Activated gamma-delta T cell treated with Interleukin-2 at 50 U/mL for 16 hours (primary cell): ENCODE measurements at places on chromosomes 6 and 20.
A peak's percentile ranks its signal among the peaks of the same experiment; 100 is the strongest.

DNA sequence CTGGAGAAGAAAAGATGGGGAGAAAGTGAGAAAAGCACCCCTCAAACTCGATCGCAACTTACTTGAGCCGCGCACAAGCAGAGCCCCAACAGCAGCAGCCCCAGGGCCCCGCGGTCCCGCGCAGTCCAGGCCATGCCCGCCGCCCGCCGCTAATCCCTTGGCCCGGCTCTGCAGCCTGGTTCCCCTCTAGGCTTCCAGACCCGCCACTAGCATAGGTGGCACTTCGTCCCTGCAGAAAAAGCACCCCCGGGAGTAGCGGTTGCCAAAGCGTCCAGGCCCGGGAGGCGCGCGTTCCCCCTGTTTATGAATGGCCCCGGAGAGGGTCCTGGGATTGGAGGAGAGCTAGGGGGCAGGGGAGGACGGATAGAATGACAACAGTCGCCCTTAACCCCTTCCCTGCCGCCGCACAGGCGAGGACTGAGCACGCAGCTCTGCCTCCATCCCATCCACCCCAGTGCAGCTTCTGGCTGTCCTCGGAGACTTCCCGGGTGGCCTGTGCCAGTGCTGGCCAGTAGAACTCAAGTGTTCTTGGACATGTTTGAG lies 19.9 kb downstream of the COL9A1 start:
- no peak for DNase-seq

GRCh38 chr20:44909872-44910689 lies at the start of gene PABPC1L:
PABPC1L (plus strand) TSS chr20:44910060; CDS start chr20:44910144, 84 bp downstream.
- peak; percentile 71 for DNase-seq

DNA sequence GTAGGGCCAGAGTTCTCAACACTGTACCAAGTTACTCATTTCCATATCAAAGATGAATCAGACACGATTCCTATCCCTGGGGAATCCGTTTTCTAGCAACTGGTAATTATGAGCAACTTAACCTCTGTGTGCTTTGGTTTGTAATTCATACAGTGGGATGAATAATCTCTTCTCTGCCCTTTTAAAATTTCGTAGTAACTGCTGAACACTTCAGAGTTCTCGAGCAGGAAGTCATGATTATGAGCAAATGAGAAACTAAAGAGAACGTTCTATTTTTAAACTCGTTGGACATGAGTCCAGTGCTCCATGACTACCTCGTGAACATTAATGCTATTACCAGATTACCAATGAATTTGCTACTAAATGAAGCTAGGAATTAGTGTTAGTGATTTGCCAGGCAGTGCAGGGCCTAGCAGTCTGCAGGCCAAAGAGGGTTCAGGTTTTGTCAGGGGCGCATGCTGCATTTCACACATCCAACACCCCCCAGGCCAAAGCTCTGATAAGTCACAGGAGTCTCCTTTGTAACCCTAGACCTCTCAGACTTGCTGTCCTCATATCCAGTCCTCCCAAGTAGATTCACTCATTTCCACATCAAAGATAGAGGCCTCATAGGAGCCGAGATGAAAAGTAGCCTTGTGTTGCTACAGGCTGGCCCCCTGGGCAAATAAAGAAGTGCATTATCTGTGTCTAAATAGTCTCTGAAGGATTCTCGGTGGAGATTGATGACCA lies 45.8 kb upstream of the VSTM2L start:
- DNase-seq = no peak

DNA sequence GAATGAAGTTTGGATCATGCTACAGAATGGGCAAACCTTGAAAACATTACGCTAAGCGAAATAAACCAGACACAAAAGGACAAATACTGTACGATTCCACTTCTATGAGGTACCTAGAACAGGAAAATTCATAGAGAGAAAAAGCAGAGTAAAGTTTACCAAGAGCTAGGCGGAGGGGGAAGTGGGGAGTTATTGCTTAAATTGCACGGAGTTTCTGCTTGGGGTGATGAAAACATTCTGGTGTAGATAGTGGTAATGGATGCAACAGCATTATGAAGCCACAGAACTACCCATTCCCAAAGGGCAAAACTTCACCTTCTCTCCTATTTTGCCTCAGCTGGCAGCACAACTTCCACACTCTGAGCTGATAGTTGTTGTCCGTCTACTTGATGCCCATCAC lies 6.4 kb upstream of the PDYN start:
- no peak for DNase-seq

DNA sequence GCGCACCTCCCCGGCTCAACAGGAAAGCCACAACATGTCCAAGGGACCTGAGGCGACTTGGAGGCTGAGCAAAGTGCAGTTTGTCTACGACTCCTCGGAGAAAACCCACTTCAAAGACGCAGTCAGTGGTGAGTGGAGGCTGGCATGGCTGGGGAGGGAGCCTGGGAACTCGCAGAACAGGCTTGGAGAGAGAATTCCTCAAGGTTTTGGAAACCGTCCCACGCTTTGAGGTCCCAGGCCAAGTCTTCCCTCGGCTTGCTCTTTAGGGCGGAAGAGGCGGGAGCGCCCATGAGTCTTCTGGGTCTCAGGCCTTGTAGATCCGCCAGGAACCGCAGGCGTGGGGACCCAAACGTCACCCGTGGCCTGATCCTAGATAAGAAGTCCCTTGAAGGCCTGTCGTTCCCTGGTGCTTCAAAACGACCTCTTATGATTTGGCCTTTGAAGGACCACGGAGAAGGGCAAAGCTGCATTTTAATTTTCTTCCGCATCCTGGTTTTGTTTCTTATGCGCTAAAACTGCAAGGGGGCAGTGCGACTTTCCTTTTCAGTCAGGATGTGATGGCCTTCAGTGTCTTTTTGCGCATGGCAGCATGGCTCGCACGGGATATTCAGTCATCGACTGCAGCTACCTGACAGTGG lies 2.0 kb downstream of the LAMP5 start:
- DNase-seq = no peak

DNA sequence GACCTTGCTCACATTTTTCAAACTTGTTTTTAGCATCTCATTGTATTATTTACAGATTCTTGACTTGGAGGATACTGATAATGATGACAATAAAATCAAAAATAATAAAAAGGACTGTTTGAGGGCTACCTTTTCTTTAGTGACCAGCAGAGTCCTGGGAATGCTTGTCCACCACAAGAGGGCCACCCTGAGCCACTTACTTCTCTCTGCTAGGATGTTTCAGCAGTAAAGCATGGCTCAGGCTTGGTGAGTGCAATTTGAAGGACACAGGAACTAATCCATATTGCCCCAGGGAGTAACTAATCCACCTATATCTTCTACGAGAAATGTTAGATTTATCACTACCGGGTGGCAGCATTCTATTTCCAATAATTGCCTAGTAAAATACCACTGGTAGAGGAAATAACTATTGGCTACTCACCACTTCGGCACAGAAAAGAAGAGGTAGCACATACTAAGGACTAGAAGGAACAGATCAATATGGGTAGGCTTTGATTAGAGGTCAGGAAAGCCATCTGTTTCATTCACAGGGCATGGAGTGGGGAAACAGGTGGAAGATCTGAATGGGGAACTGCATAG lies 5.8 kb upstream of the KIAA0408 start:
- peak; percentile 30 for DNase-seq

DNA sequence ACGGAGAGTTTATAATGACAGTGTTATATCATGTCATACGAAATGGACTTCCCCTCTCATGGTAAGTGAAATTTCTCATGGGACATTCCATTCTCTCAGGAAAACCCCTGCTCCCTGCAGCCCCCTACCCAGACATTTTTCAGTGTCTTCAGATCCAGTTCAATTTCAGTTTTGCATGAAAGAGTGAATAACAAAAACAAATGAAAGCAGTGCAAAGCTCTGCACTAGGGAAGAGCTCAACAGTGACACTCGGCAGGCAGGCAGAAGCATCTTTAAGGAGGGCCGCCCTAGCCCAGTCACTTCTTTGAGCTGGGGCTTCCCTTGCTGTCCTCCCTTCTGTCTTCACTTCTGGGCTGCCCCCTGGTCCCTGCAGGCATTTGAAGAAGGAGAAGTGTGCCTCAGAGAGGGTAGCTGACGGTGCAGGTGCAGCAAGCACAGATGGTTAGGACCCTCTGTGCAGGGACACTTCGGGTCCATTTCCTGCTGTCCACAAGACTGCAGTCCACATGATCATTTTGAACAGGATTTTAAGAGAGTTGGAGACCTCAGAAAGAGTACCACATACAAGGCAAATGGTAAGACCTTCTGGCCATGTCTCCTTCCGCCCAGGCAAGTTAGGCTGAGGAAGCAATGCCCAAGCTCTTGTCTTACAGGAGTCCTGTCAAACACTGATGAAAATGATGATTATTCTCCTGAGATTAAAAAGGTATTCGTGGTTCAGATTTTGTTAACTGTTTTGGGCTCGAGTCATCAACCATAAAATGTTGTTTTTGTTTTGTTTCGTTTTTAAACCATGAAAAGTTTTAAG lies 5.4 kb upstream of the DUSP22 start:
- DNase-seq = no peak

DNA sequence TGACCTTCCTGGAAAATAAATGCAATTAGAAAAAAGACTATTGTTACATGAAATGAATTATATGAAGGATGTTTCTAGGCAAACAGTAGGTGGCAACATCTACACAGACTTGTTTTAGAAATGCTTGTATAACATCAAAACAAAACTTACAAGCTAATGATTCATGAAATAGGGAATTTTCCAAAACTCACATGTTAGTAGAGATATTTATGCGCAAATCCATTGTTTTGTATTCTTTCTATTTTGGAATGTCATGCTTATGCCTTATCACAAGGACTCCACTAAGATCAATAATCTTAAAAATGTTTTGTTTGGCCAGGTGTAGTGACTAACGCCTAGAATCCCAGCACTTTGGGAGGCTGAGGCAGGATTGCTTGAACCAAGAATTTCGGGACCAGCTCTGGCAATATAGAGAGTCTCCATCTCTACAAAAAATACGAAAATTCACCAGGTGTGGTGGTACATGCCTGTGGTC lies 32.3 kb upstream of the LGSN start:
- no peak for DNase-seq

GRCh38 chr6:87481931-87482330 lies 9.2 kb downstream of the SLC35A1 start:
- DNase-seq = no peak

- no peak for DNase-seq
Measured at GRCh38 chr20:41379551-41379950, 12.9 kb upstream of the EMILIN3 start.

GRCh38 chr20:18416486-18416885 lies 50.3 kb downstream of the DZANK1 start:
- DNase-seq = no peak

DNA sequence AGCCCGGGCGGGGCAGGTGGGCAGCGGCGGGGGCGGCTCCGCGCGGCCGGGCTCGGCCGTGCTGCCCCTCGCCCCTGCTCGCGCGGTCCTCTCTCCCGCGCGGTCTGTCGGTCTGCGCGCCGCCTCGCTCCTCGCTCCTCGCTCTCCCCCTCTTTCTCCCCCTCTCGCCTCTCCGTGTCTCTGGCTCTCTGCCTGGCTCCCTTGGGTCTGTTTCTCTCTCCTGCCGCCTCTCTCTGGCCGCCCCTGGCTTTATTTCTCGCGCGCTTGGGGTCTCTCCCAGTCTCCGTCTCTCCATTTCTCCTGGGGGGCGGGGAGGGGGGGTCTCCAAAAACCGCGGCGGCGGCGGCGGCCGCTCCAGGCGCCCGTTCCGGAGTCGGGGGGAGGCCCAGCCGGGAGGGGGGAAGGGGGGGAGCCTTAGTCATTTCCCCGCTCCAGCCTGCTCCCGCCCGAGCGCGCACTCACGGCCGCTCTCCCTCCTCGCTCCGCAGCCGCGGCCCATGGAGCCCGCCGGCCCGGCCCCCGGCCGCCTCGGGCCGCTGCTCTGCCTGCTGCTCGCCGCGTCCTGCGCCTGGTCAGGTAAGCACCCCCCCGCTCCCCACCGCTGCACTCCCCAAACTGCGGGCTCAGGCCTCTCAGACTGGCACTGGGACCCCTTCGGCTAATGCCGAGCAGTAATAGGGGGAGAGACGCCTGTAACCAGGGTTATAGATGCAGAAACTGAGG lies at the start of gene SIRPA:
TSS of gene SIRPA (plus strand) at position 457 of the 723 bp plus-strand sequence. CDS start at position 498, 41 bp downstream.
- no peak for DNase-seq

- no peak for DNase-seq
Measured at GRCh38 chr6:143159001-143159400, 98.3 kb downstream of the AIG1 start.

DNA sequence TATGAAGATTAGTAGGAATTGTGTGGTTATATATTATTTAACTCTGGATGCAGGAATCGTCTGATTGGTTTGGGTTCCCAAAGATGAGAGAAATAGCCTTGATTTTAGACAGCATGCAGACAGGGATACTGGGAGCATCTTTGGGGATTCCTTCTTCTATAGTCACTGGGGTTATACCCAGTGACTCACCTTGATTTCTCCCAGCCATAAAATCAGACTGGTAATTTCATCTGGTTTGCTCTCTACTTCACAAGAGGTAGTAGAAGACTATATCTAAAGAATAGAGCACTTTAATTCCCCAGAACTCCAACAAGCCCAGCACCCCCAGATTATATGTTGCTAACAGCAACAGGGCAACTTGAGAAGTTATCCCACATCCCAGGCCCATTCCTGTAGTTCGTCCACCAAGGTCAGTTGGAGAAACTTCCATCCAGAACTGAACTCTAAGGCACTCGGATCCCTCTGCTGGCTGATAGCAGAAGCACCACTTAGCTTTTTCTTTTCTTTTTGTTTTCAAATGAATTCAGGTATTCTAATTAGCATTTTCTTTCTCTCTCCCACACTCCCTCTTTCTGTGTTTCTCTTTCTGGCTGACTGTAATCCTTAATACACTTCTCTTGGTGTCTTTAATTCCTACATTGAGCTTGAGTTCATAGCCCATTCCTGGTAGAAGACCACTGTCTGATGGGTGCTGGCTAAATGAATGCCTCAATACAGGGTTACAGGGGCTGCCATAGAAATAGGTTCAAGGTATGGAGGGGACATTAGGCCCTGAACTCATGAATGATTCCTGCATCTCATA lies 20.4 kb upstream of the EFHC1 start:
- DNase-seq = no peak

GRCh38 chr6:31907158-31907813 lies 5.4 kb upstream of the ZBTB12 start:
- no peak for DNase-seq

- no peak for DNase-seq
Measured at GRCh38 chr6:69311888-69312287, 484.9 kb downstream of the LMBRD1 start.

- no peak for DNase-seq
Measured at GRCh38 chr6:21360336-21360735, 233.2 kb upstream of the SOX4 start.

- DNase-seq = peak; percentile 1
Measured at GRCh38 chr20:25277941-25278521, 30.1 kb downstream of the PYGB start.

DNA sequence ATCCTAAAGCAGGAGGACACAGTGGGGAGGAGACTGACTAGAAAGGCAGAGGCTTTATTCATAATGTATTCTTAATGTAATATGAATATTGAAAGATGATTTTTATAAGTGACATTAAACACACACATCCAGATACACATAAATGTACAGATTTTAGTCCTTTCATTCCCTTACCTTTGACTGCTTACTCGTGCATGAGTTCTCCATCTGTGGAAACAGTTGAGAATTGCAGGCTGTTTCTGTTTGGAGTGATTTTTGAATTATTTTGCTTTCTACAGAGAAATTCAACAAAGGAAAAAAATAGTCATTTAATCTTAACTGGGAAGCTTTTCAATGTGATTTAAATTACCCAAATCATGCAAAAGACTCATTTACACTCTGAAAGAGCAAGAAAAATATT lies 136.5 kb downstream of the RIMS1 start:
- DNase-seq = no peak

GRCh38 chr6:157707576-157707975 lies 115.5 kb upstream of the SNX9 start:
- no peak for DNase-seq
